ENCODE measurements at places on chromosomes 11 and 22.
A peak's percentile ranks its signal among the peaks of the same experiment; 100 is the strongest.

DNA sequence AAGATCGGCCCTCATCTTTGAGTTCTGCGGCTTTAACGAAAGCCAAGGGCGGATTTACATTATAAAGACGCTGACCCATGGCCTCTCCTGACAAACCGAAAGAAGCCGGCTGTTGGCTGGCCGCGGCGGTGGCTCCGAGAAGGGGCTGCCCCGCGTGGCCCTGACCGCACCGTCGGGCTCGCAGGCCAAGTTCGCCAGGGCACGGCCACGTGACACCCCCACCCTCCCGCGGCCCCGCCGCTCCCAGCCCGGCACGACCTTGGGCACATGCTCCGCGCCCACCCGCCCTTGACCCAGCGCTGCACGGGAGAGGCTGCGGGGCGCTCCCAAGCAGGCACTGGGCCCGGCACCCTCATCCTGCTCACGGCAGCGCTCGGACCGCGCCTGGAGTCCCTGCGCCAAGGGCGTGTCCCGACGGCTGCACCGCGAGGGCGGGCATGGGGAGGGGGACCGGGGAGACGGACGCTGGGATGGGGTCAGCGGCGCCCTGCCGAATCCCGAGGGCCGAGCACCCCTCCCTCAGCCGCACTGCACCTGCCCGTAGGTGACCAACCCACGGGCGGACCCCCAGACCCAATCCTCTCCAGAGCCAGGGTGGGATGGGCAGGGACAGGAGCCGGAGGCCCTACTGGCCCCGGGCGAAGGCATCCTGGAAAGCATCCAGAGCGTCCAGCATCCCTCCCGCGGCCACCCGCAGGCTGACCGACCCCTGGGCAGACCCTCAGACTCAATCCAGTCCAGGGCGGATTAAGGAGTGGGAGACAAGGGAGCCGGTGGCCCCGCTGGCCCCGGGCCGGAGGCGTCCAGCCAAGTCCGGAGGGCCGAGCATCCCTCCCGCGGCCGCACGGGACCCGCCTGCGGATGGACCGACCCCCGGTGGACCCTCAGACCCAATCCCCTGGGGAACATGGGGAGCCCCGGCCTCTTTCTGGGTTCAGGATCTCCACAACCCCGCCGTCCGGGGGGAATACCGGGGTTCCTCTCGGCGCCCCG lies 759 bp downstream of the CPT1A start:
- H3K4me1 ChIP-seq = peaks cover 47% of the 10 kb centered on the region
- H3K27me3 ChIP-seq = no peaks in the 10 kb centered on the region
- H3K4me3 ChIP-seq = peak overlapping the region; percentile 81
- DNase-seq = peak; percentile 51

- DNase-seq = no peak
- H3K4me1 ChIP-seq = no peaks in the 10 kb centered on the region
- H3K27ac ChIP-seq = no peak overlapping the region
- no peaks in the 10 kb centered on the region for H3K36me3 ChIP-seq
- H3K4me3 ChIP-seq = no peak overlapping the region
Observed at GRCh38 chr11:44536788-44537516, 28.5 kb upstream of the CD82 start.

DNA sequence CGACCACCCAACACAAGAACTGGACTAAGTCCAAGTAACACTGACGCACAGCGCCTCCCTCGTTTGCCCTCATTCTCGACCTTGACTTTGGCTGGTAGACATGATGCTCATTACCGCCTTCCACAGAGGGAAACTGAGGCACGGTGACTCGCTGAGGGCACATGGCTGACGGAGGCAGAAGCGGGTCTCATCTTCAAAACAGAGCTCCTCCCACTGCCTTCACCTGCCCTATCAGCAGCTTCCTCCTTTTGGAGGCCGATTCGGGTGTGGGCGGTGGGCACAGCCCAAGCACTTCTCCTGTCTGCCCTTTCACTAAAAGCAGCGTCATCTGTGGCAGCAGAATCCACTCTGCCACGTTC lies 2.0 kb upstream of the KMT5B start:
- peaks cover 3% of the 10 kb centered on the region for H3K36me3 ChIP-seq
- H3K4me1 ChIP-seq = peaks cover 18% of the 10 kb centered on the region
- DNase-seq = no peak
- H3K27ac ChIP-seq = no peak overlapping the region

- DNase-seq = no peak
- H3K4me3 ChIP-seq = no peak overlapping the region
- H3K4me1 ChIP-seq = no peaks in the 10 kb centered on the region
- no peaks in the 10 kb centered on the region for H3K36me3 ChIP-seq
- no peaks in the 10 kb centered on the region for H3K27me3 ChIP-seq
- no peak overlapping the region for H3K27ac ChIP-seq
Observed at GRCh38 chr11:22795914-22796313, 33.7 kb downstream of the SVIP start.

GRCh38 chr11:73106347-73106746 lies 35.8 kb downstream of the FCHSD2 start:
- no peak overlapping the region for H3K4me3 ChIP-seq
- no peak for DNase-seq
- H3K27ac ChIP-seq = no peak overlapping the region
- no peaks in the 10 kb centered on the region for H3K27me3 ChIP-seq

GRCh38 chr11:43574411-43574810 lies 106.1 kb upstream of the HSD17B12 start:
- DNase-seq = no peak
- no peaks in the 10 kb centered on the region for H3K4me1 ChIP-seq
- no peak overlapping the region for H3K4me3 ChIP-seq
- H3K27me3 ChIP-seq = peaks cover 31% of the 10 kb centered on the region
- H3K27ac ChIP-seq = no peak overlapping the region
- no peaks in the 10 kb centered on the region for H3K36me3 ChIP-seq

GRCh38 chr22:44068422-44069191 lies 44.5 kb downstream of the PARVB start:
- DNase-seq = no peak
- no peak overlapping the region for H3K4me3 ChIP-seq
- no peaks in the 10 kb centered on the region for H3K36me3 ChIP-seq
- H3K27ac ChIP-seq = no peak overlapping the region
- no peaks in the 10 kb centered on the region for H3K4me1 ChIP-seq

DNA sequence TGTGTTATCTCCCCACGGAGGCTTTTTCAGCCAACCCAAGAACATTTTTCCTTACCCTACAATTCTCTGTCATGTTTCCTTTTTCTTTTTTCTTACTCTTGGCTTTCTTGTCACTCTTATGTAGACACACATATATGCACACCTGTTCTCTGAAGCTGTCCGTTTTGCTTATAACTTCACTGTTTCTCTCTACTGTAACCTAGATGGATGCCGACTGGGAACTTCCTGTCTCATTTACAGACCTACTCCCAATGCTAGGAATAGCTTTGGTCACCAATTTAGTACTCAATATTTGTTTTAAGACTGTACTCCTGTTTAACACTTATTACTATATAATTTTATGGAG lies 9.9 kb upstream of the CASP12 start:
- no peak overlapping the region for H3K4me3 ChIP-seq
- DNase-seq = no peak

GRCh38 chr22:44086271-44087088 lies 62.4 kb downstream of the PARVB start:
- no peak overlapping the region for H3K27ac ChIP-seq
- no peak overlapping the region for H3K4me3 ChIP-seq
- no peaks in the 10 kb centered on the region for H3K36me3 ChIP-seq
- no peak for DNase-seq
- no peaks in the 10 kb centered on the region for H3K27me3 ChIP-seq
- H3K4me1 ChIP-seq = no peaks in the 10 kb centered on the region

- no peaks in the 10 kb centered on the region for H3K27me3 ChIP-seq
- H3K36me3 ChIP-seq = peaks cover 5% of the 10 kb centered on the region
- no peak overlapping the region for H3K27ac ChIP-seq
- H3K4me3 ChIP-seq = no peak overlapping the region
- no peak for DNase-seq
Observed at GRCh38 chr11:34972892-34973291, 56.5 kb downstream of the PDHX start.

DNA sequence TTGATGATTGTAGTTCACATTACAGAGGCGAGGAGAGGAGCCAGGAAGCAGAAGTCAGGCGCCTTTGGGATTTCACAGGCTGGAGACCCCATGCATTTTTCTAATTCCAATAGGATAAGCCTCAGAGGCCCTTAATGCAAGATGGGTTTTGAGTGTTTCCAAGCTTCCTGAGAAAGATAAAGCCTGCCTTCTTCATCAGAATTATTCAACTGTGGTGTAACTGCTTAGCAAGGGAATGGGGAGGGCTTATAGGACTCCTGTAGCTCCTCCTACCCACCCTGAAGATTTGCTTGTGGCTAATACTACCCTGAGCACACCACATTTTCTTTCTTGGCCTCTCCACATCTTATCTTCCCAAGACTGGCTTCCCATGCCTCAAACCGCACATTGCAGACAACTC lies 151.1 kb upstream of the ISX start:
- no peaks in the 10 kb centered on the region for H3K36me3 ChIP-seq
- H3K27me3 ChIP-seq = no peaks in the 10 kb centered on the region

DNA sequence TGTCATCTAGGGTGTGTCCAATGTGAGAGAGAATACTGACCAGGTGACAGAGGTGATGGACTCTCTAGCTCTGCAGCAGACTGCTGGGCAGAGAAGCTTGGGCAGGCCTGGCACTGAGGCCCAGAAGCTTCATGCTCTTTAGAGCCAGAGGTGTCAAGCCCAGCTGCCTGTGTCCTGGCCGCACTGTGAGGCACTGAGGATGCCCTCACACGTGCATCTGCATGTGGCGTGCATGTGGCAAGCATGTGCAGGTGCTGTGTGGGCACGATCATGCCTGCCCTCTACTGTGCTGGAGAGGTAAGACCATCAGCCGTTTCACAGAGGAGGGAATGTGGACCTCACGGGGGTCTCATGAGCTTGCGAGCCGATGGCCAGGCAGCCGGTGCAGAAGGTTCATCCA lies 15.8 kb upstream of the TXNRD2 start:
- DNase-seq = no peak
- no peaks in the 10 kb centered on the region for H3K27me3 ChIP-seq
- H3K4me3 ChIP-seq = no peak overlapping the region
- no peaks in the 10 kb centered on the region for H3K36me3 ChIP-seq
- no peak overlapping the region for H3K27ac ChIP-seq
- peaks cover under 1% of the 10 kb centered on the region for H3K4me1 ChIP-seq

DNA sequence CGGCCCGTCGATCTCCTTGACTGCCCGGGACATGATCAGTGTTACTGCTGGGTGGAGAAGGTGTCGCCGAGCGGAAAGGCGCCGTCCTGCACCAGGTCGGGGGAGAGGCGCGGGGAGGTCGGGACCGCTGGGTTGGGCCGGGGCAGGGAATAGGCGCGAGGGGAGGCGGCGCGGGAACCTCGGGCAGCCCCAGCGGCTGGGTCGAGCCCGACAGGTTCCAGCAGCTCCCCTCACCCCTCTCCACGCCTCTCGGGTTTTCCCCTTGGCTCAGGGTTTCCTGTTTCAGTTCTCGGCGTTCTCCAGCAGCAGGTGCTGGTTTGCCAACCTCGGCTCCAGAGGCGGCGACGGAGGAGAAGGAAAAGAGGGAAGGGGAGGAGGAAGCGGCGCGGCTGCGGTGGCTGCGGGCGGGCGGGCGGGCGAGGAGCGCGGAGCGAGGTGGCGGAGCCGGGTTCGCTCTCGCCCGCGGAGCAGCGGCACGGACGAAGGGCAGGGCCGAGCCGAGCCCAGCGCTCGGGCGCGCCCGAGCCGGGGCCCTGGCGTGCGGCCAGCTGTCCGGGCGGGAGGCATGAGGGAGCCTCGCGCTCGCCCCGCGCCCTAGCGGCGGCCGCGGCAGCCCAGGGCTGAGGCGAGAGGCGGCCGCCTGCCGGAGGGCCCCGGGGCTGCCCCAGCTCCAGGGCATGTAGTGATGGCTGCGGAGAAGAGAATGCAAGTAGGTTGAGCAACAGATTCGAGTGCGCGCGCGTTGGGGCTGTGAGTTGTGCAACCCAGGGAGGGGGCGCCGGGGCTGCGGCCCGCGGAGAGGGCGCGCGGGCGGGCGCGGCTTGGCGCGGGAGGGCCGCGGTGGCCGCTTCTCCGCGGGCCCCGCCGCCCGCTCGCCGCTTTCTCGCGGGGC lies at the start of gene ZC3H12C:
TSS of gene ZC3H12C (plus strand) at position 878 of the 892 bp plus-strand sequence. CDS start 20 bp downstream, outside the sequence.
- no peak within 1 kb of the TSS for H3K4me3 ChIP-seq
- no peak within 1 kb of the TSS for H3K27ac ChIP-seq
- H3K4me1 ChIP-seq = no peaks in the 10 kb centered on the region
- H3K36me3 ChIP-seq = no peaks in the 10 kb centered on the region
- peaks cover 14% of the 10 kb centered on the region for H3K27me3 ChIP-seq

All from naive thymus-derived CD4-positive, alpha-beta T cell (primary cell).